ENCODE measurements at places on chromosomes 2 and 18.

- no peak for DNase-seq
These were observed 155.1 kb upstream of the RASGRP3 start for GRCh38 chr2:33321236-33321771.

DNA sequence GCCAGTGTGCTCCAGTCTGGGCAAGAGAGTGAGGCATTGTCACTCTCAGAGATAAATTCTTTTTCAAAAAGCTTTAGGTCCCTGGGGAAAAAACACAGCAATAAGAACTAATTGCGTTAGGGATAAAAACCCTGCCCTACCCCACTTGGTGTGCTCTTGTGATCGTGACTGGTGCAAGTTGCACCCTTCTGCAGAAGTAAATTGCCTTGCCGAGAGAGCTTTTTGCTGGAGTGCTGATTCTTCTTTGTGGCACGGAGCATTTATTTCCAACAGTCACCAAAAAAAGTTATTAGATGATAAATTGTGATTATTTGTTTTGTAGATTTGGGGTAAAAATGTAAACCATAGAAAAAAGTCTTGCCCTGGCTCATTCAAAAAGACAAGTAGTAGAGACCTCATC is 12.3 kb upstream of the GPR55 start:
- no peak for DNase-seq

GRCh38 chr2:142974288-142975024 is 97.0 kb downstream of the KYNU start:
- DNase-seq = no peak

GRCh38 chr18:11320986-11321385 is 171.6 kb upstream of the PIEZO2 start:
- DNase-seq = no peak

- no peak for DNase-seq
These were observed 209.1 kb upstream of the ID2 start for GRCh38 chr2:8472545-8473323.

GRCh38 chr2:55482186-55482884 is 37.2 kb upstream of the CFAP36 start:
- DNase-seq = no peak

DNA sequence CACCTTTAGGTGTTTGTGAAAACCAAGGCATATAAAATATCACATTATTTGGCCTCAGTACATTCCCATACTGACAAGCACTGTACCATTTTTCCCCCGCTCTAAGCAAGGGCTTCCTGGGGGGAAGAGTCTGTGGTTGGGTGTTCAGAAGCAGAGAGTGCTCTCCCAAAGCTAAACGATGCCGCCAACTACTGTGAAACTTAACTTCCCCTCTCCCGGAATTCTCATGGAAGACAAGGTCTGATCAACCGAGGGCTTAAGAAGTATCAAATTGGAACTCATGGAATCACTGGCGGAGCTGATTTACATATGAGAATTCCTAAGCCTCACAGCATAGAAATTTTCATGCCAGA is 433 bp upstream of the MFF start:
- DNase-seq = no peak
